ENCODE measurements at places on chromosomes 6 and 20.

- DNase-seq = no peak
Measured at GRCh38 chr20:21628800-21629199, 76.7 kb upstream of the PAX1 start.

GRCh38 chr20:39318911-39319310 lies 356.8 kb downstream of the DHX35 start:
- no peak for DNase-seq

GRCh38 chr6:54262971-54263370 lies 45.3 kb upstream of the TINAG start:
- DNase-seq = no peak

- no peak for DNase-seq
Measured at GRCh38 chr6:85406641-85407075, 43.2 kb upstream of the NT5E start.

DNA sequence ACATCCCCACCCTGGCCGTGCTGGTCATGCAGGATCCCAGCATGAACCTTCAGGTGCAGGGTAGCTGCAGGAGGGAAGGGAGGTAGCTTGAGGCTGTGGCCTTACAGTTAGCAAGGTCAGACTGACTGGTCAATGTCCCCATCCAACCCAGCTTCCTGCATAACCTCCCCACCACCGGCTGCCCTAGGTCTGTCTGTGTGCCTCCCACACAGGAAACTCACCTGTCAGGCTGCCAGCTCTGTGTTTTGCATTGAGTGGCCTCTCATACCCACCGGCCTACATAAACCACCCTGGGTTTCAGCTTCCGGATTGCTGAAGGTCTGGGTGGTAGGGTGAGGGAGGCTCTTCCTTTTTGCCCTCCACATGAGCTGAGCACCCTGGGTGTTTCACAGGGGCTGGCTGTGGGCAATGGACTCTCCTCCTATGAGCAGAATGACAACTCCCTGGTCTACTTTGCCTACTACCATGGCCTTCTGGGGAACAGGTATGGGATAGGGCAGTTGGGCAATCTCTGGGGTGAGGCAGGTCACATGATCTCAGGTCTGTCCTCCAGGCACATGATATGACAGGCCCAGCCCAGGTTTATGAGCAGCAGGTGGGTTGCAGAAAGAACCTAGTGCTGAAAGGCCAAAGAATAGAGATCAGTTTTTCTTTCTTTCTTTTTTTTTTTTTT lies 1.8 kb downstream of the CTSA start:
- DNase-seq = no peak

- no peak for DNase-seq
Measured at GRCh38 chr6:137147195-137147594, 26.2 kb downstream of the IL22RA2 start.

GRCh38 chr20:4111440-4112411 lies 96.4 kb upstream of the RNF24 start:
- no peak for DNase-seq

DNA sequence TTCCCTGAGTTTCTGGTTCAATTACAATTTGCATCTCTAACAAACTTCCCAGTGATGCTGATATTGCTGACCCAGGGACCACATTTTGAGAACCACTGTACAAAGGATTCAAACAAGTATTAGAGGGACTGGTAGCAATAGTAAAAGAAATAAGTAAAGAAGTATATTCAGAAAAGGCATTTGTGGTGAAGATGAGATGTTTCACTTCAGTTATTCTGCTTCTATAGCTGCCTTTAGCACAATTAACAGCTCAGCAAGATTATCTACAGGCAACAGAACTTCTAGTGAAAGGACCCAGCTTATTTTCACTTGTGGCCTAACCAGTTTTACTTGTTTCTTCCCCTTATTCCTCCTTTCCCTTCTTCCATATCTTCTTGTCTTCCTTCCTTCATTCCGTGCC lies 149.4 kb downstream of the PHF3 start:
- no peak for DNase-seq

GRCh38 chr6:167044696-167045095 lies 45.5 kb downstream of the CEP43 start:
- no peak for DNase-seq

- no peak for DNase-seq
Measured at GRCh38 chr6:140379919-140380318, 1005.5 kb upstream of the CITED2 start.

DNA sequence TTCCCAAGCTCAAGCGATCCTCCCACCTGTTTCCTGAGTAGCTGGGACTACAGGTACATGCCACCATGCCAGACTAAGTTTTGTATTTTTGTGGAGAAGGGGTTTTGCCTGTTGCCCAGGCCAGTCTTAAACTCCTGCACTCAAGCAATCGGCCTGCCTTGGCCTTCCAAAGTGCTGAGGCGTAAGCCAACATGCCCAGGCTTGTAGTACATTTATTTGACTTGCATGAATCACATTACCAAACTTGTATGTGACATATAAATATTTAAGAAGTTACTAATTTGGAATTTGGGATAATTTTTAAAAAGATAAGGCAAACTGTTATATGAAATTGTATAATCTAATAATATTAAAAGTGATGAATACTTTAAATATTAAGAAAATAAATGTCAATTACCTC lies 157.6 kb downstream of the MCHR2 start:
- no peak for DNase-seq

DNA sequence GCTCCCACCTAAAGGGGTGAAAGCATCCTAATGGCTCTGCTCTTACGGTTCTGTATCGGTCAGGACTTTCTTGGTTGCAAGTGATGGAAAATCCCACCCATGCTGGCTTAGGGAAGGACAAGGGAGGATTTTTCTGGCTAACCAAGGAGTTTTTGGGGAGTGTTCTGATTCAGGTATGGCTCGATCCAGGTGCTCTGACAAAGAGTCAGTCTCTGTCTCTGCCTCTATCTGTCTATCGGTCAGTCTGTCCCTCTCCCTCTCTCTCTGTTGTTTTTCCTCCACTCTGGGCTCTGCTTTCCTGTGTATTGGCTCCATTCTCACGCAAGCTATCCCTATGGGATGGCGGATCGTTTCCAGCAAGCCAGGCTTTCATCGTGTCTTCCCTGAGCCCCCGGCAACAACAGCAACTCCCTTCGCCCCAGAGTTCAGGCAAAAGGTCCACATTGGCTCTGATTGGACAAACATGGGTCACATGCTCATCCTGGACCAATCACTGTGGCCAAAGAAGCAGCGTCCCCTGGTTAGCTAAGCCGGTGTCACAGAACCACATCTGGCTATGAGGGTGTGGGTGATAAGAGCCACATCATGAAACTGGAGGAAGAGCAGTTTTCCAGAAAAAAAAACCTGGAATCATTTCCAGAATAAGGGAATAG lies 160.3 kb downstream of the BMP7 start:
- no peak for DNase-seq

GRCh38 chr20:23583526-23583925 lies 15.2 kb upstream of the CST9L start:
- no peak for DNase-seq

DNA sequence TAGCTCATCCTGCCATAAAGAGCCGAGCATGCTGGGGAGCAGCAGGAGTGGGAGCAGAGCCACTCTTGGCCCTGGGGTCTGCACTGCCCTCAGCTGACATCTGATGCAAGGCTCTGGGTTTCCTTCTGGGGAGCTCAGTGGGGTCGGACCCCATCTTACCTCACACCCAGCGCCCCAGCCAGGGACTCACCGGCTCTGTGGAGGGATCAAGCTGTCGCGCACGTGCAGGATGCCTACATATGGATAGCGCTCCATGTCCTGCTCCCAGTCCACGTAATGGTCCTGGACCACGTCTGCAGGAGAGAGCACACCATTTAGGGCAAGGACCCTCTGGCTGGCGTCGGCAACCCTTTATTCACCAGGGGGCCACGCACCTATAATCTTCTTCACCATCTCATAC lies 12.2 kb downstream of the LEMD2 start:
- DNase-seq = no peak

- DNase-seq = no peak
Measured at GRCh38 chr6:159646116-159646515, 46.9 kb downstream of the SOD2 start.

- DNase-seq = no peak
Measured at GRCh38 chr6:93418033-93418407, 1.3 kb downstream of the EPHA7 start.

DNA sequence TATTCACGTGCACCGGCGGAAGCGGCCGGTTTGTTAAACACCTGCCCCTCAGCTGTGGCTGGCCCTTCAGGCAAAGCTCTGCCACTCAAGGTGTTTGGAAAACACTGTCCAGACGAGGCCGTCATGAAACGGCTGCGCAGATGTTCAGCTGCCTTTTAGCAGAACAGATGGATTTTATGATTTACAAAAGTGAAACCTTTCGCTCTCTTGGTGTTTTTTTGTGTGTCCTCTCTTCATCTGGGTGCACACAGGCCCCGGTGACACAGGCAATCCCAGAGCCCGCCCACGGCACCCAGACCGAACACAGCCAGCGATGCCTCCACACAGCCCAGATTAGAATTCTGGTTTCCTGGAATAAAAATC lies 397.0 kb downstream of the SMOC2 start:
- DNase-seq = no peak

DNA sequence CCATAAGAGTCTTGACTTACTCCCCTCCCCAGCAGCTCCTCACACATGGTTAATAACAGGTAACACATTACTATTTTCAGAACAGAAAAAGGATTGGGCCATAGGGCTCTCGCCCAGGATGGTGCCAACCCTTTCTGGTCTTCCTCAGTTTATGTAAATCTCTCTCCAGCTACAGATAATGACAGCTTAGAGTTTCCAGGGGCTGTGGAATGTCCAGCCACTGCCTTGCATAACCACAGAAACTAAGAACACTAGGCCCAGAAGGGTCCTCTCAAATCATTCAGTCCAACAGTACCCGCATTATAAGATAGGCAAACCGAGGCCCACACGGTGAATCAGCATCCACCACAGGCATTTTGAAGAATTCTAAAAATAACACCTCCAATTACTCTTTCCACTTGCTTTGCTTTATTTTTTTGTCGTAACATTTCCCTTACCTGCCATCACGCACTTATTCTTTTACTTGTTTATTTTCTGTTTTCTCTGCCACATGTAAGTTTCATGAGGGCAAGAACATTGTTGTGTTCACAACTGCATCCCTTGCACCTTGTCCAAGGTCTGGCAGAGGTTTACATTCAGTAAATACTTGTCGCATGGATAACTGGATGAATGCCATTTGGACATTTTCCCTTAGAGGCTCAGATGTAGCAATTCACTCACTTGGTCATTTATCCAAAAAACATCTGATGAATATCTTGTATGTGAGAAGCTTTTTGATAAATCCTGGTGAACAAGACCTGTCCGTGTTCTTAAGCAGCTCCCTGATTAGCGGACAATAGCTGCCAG lies 6.4 kb upstream of the SDC4 start:
- no peak for DNase-seq

DNA sequence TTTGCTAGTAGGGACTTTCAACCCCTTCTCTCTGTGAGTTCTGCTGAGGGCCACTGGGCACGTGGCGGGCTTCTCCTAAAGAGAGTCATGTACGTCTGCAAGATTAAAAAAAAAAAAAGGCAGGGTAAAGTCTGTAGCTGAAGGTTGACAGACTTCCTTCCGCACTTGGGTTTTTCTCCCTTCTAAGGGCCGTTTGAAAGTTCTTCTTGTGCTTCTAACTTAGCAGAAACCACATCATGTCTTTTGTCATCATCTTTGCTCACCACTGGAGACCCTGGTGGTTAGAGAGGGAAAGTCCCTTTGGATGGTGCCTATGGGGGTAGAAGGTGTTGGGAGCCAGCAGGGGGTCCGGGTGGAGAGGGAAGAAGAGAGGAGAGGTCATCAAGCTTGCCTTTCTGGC lies 31.4 kb downstream of the PRDM1 start:
- no peak for DNase-seq

DNA sequence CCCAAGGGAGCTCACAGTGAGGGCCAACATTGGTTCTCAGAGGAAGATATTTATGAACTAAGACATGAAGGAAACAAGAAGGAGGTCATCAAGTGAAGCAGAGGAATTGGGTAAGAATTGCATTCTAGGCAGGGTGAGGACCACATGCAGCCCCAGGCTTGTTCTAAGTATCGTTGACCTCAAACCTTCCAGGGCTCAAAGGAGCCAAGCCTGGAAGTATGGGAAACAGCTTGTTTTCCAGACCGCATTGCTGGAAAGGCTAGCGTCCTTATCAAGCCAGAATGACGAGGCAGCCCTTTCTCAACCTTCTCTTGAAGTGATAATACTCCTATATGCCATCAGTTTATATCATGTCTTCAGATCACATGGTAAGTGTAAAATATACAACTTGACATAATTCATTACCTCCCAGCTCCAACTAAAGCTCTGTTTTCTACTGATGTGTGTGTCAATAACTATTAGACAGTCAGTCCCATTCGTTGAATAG lies 79.6 kb downstream of the PHACTR2 start:
- DNase-seq = no peak

DNA sequence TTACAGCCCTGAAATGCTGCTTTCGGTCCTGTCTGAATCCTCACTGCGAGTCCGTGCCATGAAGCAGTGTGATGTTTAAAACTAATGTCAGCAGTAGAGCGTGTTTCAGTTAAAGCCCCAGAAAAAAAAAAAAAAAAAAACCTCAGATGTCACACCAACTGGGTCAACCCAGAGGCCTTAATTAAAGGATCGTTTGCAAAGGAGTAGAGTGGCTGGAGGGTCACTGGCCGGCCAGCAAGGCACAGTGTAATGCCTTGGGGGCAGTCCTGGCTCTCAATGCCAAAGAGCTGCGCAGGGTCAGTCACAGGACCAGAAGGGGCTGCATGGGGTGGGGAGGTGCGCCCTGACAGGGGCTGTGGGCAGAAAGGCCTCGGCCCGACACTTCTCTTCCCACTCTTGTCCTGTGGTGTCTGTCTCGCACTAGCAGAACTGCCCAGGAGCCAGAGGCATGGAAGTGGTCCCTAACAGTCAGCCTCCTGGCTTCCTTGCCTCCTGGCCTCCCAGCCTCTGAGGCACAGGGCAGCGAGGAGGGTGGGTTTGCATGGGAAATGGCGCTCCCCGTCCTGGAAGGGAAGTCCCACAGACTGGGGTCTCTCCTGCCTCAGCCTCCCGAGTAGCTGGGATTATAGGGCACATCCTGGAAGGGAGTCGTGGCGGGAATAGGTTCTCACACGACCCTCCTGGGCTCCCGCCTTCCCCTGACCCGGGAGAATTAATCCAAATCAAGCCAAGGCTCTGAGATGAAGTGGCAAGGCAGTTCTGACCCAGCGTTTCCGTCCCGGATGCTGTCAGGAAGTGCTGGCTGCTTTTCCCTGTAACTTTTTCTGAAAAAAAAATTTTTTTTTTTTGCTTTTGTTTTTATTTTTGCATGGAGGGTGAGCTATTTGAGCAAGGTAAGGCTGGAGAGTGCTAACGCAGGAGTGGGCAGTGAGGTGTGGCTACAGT lies 53.7 kb upstream of the MPC1 start:
- DNase-seq = no peak

GRCh38 chr6:46377209-46377608 lies 114.0 kb downstream of the RCAN2 start:
- DNase-seq = no peak

DNA sequence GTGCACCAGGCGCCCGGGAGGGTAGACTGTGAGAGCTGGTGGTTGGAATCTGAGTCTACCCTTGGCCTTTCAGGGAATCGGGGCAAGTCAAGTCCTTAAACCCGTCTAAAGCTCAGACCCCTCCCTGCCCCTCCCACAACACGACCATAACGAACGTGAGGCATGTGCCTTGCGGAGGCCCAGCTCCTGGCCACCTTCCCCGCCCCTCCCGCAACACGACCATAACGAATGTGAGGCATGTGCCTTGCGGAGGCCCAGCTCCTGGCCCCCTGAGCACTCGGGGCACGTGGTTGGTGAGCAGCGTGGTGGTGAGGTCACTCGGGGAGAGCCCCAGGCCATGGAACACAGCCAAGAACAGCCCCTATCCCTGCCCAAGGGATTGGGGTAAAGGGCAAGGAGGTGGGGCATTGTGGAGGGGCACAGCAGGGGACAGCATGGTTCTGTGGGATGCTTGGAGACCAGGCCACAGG lies 132.2 kb downstream of the TAF4 start:
- no peak for DNase-seq
